ENCODE measurements at places on chromosomes 5 and 9.

- no peak for DNase-seq
These were observed 4.0 kb downstream of the PHF19 start for GRCh38 chr9:120872791-120873502.

- DNase-seq: no peak
These were observed 50.0 kb downstream of the EXD3 start for GRCh38 chr9:137372693-137373610.

- DNase-seq: no peak
These were observed 23.3 kb downstream of the OR2V1 start for GRCh38 chr5:181107699-181108098.

DNA sequence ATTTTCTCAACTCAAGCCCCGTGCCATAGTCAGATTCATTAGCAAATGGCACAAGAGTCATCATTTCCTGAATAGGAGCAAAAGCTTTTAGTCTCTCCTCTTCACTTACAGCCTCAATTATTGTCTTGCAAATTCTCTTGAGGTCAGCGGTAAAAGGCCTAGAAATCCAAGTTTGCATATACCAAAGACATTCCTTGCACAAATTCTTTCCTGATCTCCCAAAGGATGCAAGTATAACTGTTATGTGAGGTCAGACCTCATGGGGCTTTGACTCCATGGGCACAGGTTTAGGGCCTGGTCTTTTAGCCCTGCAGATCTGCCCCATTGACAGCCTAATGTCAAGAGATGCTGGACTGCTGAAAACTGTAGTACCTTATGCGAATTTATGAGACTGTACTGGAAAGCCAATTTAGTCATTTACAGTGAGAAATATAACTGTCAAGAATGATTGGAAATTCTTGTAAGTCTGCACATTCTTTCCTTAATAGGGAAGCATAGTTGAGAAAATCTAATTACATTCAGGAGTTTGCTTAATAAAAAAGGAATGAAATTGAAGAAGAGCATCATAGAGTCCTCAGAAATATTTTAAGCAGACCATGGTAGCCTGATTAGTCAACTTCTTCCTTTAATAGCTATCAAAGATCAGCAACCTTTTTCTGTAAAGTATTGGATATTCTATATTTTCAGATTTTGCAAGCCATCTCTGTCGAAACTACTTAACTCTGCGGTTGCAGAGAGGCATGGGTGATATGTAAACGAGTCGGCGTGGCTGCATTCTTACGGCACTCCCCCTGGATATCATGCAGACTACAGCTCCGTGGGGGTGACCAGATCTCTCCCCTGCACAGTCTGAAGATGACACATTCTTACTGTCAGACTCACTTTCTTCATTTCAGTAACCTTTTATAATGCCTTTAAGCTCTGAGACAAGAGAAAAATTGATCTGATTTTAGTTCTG is 45.2 kb downstream of the GCNT4 start:
- DNase-seq: no peak

DNA sequence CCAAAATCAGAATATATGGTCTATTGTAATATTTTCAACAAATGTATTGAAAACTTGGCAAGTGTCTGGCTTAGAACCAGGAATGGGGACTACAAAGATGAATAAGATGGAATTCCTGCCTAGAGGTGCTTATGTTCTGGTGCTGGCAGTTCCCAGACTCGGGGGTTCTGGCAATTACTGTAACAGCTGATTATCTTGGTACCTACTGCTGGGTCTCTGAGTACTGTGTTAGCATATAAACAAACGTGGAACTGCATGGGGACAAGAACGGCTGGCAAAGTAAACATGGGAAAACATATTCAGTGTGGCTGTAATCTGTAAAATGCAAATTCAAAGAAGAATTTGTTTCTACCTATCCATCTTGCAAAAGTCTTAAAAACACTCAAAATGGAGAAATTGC is 89.9 kb downstream of the SLC24A2 start:
- DNase-seq: no peak

DNA sequence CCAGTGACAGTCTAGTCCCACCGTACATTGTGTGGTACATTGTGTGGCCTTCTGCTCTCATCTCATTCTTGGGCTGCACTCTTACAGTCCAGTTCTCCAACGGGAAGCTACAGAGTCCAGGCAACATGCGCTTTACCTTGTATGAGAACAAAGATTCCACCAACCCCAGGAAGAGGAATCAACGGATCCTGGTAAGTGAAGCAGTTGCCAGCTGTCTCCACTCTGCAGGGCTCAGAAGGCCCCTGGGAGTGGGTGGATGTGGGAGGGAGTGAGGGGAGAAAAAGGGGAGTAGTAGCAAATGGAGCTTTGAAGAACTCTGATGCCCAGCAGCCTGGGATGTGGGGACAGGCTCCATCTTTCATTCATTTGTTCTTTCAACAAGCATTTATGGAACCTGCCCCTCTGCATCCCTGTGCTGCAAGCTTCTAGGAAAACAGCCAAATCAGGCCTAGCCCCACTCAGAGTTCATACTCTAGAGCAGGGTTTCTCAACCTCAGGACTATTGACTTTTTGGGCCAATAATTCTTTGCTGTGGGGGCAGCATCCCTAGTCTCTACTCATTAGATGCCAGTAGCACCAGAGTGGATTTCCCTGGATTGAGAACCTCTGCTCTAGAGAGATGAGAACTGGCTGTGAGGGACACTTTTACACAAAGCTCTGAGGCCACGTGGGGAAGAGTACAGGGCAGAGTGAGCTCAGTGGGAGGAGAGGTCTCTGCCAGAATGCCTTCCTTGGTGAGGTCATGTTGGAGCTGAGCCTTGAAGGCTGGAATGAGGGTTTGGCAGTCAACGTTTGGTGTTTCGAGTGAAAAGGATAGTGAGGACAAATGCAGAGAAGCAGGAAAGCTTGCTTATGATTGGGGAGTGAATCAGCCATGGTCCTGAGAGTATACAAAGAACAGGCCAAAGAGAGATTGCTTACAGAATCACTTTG is 1.1 kb downstream of the POLR1E start:
- no peak for DNase-seq

- DNase-seq: no peak
These were observed 150.8 kb downstream of the HACD4 start for GRCh38 chr9:20880675-20881074.

DNA sequence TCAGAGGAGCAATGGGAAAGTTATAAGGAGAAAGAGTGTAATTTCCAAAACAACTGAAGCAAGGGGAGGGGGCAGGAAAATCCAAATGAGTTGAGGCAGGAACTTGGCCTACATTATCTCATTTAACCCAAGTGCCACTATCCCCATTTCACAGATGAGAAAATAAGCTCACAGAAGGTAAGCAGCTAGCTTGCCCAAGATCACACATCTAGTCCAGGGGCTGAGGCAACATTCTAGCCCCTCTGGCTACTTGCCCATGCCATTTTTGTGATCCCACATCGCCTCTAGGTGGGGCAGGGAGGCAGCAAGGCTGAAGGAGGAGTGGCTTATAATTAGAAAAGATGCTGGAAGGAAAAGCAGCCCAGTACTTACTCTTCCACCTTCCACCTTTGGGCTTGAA is 2.6 kb upstream of the PSIP1 start:
- peak; percentile 14 for DNase-seq

- peak; percentile 96 for DNase-seq
These were observed 71.5 kb downstream of the ANKRD33B start for GRCh38 chr5:10635257-10635866.

- no peak for DNase-seq
These were observed 225.9 kb downstream of the RFX3 start for GRCh38 chr9:3299872-3300271.

- DNase-seq: no peak
These were observed 74.5 kb upstream of the PALM2AKAP2 start for GRCh38 chr9:109705515-109705914.

DNA sequence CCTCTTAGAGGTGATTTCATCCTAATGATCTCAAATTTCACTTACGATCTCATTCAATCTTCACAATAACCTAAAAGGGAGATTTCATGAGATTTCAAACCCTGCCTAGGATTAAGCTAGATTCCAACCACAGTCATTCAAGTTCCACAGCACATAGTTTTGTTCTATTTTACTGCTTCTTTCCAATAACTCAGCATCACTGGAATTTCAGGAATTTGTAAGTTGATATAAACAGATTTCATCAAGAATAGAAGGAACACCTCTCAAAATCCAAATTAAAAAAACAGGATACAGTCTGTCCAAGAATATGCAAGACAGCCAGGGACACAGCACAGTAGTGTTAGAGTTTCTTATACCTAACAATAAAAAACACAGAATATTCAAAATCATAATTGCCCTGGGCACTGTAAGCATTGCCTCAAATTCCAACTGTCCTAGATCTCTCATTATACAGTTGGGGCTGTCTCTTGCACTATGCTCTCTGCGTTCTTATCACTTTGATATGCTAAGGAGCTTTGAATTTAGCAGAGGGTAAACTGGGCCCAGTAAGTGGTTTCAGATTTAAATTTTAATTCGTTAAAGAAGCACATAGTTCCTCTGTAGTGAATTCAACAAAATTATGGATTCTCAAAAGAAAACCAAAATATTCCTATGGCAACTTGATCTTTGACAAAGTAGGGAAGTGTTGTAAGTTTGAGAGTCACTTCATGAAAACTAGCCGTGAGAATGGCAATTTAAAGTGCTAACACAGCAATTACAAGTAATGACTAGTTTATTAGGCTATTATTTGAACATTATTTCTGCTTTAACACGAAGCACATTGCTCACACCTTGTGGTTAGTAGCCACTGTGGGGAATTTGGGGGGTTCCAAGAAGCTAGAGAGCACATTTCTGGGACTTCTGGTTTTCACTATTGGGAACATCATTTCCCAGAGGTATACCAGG is 478.6 kb upstream of the C9orf72 start:
- DNase-seq: no peak

- DNase-seq: no peak
These were observed 902 bp downstream of the BDP1 start for GRCh38 chr5:71456362-71456743.

DNA sequence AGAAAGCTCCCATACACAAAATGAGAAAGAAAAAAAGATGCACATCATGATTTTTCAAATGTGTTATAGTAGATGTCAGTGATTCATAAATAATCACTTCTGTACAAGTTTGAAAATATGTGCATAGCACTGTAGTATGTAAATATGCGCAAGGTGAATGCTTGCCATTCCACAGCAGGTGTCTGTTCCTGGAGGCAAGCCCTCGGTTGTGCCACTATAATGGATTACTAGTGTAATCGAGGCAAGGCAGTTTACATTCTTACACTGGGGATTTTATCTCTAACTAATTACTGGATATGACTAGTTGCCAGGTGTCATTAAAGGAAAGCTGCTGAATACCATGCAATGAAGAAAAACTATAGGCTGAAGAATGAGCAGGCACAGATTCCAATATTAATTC is 93.6 kb downstream of the ARHGEF28 start:
- DNase-seq: no peak

DNA sequence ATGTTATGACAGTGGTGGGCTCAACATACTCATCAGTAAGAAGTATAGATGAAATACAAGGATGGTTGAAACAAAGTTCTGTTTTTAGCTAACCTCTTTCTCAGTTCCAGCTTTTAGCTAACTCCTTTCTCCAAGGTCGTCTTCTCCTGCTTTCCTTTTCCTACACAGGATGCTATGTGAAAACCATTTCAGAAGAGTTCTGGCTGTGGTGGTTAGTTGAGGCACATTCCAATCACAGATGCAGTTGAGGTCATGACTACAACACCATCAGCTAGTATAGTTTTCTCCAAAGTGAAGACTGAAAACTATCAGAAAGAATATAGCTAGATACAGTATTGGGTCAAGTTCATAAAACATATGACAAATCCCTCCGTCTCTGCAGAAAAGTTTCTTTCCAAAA is 477.7 kb upstream of the C9orf72 start:
- DNase-seq: no peak

DNA sequence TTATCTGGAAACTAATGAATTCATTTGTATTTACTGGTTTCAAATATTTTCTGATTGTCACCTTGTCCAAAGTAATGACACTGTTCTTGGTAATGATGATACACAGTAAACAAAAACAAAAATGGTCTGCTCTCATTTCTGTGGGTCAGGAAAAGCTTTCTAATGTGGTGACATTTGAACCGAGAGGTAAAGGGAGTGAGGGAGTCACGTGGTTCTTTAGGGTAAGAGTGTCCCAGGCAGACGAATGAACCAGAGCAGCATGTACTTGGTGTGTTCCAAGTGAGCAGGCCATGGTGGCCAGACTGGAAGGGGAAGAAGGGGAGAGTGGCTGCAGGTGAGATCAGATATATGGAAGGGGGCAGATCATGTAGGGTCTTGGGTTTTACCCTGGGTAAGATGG is 247.0 kb upstream of the SLC30A5 start:
- no peak for DNase-seq

DNA sequence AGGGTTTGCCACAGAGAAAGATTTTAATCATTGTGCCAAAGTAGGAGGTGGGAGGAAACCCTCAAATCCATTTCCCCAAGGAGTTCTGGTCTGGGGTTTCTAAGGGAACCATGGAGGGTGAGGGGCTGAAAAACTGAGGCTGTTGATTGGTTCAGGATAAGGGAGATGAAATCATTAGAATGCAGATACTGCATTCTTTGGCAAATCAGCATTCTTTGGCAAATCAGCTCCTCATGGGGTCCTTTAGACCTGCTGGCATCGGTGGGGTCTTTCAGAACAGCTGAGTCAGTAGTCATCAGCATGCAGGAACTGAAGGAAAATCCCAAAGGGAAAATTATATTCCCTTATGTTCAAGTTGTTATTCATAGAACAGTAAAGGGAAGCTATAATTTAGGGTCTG is 585.5 kb downstream of the ISL1 start:
- no peak for DNase-seq

DNA sequence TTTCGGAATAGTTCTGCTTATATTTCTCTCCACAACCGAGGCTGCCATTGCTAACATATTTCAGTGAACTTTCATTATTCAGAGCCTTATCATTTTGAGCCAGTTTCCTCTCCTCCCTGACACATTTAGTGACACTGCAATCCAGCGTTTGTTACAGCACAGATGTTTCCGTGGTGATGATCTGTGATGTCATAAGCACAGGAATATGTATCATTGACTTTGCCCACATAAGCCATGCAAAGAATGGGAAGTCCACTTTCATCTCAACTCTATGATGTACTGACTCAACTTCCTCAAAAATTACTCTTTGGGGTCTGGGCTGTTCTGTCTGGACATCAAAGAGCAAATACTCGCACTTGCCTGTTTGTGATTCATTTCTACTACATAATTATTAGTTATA is 291.8 kb downstream of the EBF1 start:
- DNase-seq: no peak

- DNase-seq: no peak
These were observed 66.0 kb downstream of the GDNF start for GRCh38 chr5:37773809-37774208.

GRCh38 chr5:40679913-40680681 is at the start of gene PTGER4:
TSS of gene PTGER4 (plus strand) at chr5:40679915. CDS start at chr5:40680994, 1,079 bp downstream.
- DNase-seq: no peak
